ENCODE measurements at places on chromosomes 3 and 15.

DNA sequence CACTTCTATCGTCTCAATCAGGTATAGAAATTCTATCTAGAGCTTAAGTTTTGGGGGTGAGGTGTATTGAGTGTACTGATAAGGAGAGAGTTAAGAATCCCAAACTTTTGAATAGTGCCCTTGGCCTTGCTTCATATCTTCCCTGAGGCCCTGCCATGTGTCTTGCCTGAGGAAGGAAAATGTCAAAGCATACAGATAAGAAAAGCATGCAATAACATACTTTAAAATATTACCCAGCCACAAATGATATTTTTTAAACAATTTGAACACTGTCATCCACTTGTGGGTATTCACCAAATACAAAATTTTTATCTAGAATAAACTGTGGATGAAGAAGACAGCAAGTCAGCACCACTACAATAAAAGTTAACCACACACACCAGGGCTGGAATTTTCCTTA lies 631.0 kb upstream of the ALCAM start:
- DNase-seq, result no peak

DNA sequence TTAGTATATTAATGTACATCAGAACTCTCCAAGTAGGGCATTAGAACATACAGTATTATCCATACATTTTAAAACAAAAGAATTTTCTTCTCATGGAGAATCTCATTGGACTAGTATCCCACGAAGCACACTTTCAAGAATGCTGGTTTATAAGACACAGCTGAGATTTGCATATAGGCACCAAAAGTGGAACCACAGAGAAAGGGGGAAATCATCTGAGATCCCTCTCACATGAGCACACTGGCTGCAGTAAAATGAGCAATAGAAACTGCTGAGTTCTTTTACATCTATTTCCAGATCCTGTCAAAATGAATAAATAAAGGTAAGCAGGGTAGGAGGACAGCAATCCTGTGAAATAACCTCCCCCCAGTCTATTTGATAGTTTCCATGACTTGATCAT lies 665.3 kb downstream of the FHIT start:
- DNase-seq, result no peak

DNA sequence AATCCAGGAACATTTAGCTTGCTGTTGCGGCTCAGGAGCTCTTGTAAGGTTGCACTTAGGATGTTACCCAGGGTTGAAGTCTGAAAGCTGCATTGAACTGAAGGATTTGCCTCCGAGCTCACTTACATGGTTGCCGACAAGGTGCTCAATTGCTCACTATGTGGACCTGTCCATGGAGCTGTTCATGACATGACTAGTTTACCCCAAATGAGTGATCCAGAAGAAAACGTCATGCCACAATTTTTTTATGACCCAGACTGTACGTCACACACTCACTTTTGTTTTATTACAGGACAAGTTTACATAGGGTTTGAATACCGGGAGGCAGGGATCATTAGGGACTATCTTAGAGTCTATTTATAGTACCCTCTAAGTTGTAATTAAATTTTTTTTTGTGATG lies 21.0 kb upstream of the CLDN11 start:
- no peak for DNase-seq

DNA sequence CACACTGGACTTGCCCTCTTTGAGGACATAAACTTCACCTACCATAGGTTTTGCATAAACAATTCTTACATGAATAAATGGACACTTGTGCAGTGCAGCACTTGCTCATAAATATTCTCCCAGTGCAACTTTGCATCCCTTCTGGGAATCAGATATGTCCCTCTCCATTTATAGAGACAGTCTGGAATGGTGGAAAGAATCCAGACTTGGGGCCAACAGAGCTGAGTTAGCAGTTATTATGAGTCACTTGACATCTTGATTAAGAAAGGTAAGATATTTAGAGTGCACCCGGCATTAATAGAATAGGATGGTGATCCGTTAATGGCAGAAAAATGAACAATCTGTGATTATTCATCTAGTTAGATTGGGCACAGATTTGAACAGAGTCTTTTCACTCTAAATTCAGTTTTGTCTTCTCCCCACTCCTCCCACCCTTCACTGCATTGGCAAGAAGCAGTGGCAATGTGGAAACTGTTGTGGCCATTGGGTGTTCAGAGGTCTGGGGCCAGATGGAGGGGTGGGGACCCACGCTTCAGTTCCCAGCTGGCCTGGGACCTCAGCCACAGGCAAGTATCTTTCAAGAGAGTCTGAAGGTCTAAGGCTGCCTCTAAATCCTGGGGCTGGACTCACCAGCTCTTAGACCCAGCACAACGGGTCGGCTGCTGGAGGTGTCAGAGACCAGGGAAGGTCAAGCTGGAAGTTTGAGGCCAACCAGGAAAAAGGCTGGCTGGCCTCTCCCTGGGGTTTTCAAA lies 58.9 kb upstream of the KY start:
- no peak for DNase-seq

GRCh38 chr15:50277370-50277769 lies 11.8 kb upstream of the HDC start:
- no peak for DNase-seq

DNA sequence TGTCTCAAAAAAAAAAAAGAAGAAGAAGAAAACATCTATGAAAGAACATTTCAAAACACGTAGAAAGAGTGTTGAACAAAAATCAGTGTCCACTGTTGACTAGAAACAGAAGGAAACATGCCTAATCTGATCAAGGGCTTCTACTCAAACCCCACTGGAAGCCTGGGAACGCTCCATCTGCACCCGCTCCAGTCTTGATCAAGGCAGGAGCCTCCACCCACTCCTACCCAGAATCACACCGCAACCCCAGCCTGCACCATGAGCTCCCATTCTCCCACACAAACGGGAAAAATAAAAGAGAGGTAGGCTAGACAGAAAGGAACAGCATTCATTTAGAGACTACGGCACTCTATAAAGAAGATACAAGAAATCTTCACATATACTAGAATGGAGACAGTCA lies 40.9 kb upstream of the OCA2 start:
- no peak for DNase-seq

Data from iris pigment epithelial cell (primary cell).